NCI-H146 (cell line): ENCODE measurements at places on chromosomes 2 and 18.
A peak's percentile ranks its signal among the peaks of the same experiment; 100 is the strongest.

- DNase-seq = no peak
These were observed 215.2 kb upstream of the NT5C1B start for GRCh38 chr2:18804536-18804935.

DNA sequence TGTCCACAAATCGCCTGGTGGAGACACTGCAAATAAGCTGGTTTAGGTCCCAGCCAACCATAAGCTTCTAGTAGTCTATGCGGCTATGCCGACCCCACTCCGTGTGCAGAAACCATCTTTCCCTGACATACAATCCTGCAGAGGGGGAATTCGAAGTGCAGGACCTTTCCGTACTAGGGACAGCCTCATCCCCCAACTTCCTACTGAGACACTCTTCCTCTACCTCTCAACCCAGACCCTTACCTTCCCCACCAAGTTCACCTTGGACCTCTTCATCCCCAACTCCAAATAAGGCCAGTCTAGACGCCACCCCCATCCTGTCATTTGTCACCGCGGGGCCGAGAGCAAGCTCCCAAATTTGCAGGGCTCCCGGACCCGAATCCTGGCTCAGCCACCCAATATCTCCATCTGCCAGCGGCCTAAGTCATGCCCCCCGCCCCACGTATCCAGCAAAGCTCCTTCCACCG, 496 bp downstream of the SUCLG1 start:
- DNase-seq = peak; percentile 33

DNA sequence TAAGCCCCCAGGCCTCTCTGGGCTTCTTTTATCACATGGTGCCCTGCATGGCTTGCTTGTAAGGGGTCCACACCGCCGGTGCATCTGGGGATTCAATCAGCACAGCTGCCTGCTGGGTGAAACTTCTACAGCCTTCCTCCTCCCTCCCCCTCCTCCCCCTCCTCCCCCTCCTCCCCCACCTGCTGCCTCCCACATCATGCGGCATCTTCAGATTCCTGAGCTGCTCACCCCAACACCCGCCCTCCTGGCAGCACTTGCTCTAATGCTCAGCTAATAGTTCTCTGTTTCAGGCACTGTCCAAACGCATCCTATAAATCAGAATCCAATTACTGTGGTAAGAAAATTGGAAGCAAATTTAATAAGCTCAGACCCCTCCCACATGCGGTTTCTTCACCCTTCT, 150.7 kb downstream of the GALNT14 start:
- no peak for DNase-seq

DNA sequence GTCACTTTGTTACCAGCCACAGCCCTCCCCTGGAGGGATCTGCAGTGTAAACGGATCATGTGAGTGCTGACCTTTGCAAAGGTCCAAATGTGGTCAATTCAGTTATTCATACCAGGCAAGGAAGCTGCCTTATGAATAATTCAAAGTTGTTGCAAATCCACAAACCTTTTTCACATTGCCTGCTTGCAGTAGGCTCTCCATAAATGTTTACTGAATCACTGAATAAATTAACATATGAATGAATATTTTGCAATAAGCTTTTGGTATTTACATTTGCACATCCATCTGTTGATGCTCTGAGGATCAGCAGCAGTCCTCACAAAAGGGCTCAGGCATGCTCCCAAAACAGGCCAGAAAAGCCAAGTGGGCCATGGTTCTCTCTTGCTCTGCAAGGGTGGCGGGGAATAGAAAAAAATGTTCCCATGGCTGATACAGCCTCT, 156.8 kb downstream of the VAPA start:
- DNase-seq = no peak

DNA sequence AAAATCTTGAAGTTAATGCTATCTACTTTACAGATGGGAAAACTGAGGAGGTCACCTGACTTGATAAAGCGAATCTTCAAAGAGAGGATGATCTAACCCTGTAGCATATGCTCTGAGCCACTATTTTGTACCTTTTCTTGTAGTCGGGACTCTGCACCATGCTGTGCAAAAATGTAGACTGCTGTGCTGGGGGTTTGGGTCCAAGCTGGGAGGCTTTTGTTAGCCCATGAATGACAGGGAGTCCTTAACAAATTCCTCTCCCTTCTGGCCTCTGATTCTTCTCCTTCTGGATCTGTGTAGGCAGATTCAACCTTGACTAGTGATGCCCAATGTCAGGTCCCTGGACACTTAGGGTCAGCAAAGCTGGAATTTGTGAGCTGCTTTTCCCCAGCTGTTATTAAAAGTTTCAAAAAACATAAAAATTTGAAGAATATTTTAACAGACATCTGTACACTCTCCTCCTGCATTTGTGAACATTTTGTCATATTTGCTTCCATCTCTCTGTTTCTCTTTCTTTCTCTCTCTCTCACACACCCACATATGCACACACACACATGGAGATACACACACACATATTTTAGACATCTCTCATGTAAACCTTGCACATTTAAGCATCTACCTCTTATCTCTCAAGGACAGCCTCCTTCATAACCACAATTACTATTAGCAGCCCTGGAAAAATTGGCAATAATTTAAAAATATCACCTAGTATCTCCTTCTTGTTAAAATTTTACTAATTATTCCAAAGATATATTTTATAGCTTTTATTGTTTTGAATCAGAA, 335.0 kb upstream of the TRIB2 start:
- DNase-seq = no peak

DNA sequence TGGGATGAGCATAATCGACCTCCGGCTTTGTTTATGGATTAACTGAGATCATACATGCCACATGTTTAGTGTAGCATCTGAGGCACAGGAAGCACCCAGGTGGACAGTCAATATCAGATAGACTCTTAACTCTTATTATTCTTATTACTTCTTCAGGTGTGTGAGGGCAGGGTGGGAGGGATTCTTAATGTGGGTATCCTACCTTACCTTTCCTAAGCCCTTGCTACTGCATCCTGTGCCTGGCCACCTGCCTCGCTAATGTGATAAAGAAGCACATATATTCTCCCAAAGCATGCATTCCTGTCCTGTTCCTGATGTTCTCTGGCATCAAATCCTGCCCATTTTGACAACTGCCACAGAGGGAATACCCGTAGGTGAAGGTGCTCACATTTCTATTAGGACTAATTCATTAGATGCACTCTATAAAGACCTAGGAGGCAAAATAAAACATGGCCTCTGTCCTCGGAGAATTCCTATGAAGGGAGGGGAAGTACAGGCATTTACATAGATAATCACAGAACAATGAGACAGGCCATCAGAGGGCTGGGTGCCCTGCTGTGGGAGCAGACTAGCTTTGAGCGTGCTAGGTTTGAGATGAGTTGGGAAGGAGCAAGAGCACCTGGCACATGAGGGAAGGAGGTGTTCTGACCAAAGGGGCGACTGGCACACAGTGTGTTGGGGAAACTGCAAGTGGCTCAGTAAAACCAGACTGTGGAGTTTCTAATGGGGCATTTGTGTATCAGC, 19.5 kb upstream of the CELF4 start:
- DNase-seq = peak; percentile 53

GRCh38 chr2:147222506-147222905, 622.3 kb upstream of the ACVR2A start:
- DNase-seq = no peak

DNA sequence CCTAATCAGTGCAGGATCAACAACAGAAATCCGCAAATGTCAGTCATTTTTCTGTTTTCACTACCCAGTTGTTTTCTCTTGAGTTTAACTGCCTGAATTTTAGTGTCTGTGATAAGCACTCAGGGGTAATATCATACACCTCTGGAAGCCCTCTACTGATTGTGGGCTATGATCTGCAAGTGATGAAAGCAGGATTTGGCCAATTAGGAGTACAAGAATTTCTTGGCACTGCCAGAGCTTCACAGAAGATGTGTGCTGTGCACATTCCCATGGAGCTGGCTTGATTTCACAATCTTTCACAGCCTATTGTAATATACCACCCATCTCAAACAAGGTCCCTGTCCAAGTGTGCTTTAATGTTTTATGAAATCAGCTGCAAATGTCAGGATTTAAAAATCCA, 27.3 kb upstream of the TDRD15 start:
- DNase-seq = no peak

GRCh38 chr2:39107156-39107555, 13.7 kb downstream of the SOS1 start:
- peak; percentile 47 for DNase-seq

GRCh38 chr2:191114403-191114886, 36.3 kb downstream of the STAT4 start:
- no peak for DNase-seq

DNA sequence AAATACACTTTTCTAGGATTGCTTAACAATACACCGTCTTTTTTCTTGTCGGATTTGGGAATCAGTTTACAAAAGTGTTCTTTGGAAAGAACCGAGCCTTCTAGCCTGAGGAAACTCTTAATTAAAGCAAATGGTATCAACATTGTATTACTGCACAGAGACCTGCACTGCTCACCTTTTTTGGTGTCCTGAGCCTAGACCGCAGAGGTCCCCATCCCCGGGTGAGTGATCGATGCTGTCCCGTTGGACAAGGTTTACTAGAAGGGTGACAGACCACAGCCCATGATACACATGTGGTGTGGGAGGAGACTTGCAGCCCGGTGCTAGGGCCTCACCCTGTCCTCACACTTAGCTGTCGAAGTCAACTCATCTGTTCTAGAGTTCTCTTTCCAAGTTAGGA, 55.3 kb downstream of the TSHZ1 start:
- DNase-seq = no peak
